Muscle of back (tissue), 13 donors: ENCODE measurements at places on chromosomes 4 and X.

GRCh38 chr4:79065262-79065661, 126.0 kb upstream of the PAQR3 start:
- peak; percentile 29 for DNase-seq

DNA sequence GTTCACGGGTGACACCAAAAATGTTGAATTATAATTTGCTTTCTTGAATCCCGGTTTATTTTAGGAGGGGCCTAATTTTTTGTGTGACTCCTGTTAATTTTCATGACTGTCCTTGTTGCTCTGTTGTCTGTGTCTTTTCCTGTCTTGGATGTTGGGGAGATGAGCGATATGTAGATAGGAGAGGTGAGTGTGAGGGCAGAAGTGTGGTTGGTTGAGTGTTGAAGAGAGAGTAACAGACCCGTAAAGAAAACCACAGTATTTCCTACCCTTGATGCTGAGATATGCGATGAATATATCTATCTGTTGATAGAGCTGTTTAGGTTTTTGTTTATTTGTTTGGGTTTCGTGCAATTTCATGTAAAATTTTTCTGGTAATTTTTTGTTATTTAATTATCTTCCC, 70.5 kb downstream of the CPE start:
- DNase-seq: no peak

- no peak for DNase-seq
These were observed 125.8 kb upstream of the UNC5C start for GRCh38 chr4:95674521-95674981.

GRCh38 chrX:38166478-38167083, 54.1 kb downstream of the SRPX start:
- no peak for DNase-seq

DNA sequence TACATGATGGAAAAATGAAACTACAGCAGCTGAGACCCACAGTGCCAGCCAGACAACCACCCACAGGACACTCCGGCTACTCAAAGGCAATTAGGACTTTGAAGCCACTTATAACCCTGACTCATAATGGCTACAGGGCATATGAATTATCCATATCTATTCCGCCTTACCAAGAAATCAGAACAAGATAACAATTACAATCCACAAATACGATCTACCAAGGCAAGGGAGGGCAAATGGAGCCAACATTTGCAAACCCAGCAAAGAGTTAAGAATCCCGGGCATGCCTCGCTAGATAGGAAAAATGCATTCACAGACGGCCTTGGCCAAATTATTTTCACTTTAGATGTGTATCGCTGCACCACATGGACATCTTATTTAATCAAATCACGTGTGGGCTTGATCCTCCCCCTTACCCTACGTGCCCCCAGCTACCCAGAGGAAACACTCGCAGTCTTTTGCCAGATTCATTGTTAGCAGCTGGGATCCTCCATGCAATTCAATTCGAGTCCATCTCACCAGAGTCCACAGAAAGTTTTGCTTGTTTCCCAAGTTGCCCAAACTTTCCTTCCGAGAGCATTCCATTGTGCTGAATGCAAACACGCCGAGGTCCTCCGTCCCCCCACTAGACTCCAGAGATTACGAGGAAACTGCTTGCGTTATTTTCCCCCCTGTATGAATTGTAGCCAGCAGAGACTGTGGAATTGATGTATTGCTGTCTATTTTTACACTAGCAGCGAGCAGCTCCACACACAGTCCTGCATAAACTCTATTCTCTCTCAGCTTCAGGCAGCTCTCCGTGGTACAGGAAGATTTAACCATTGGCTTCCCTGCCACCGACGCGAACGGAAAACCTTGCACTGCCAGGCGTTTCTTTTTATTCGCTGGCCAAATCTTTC, 1.2 kb downstream of the PPARGC1A start:
- DNase-seq: peak; percentile 60

GRCh38 chr4:5037553-5038551, 13.4 kb upstream of the STK32B start:
- DNase-seq: peak; percentile 65

GRCh38 chrX:45712067-45712466, 511.4 kb upstream of the DIPK2B start:
- no peak for DNase-seq

DNA sequence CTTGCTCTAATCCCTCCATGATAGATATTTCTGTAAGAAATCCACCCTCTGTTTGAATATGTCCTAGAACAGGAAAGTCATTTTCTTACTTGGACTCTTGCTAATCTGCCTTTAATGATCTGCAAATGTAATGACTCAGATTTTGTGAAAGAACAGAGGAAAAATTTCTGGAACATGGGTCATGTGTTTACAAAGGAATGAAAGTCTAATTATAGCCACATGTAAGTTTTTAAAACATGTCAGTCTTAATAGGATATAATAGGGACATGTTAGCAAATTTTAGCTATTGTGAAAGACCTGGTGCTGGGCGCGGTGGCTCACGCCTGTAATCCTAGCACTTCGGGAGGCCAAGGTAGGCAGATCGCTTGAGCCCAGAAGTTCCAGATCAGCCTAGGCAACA, 47.6 kb downstream of the GRK4 start:
- DNase-seq: no peak

- no peak for DNase-seq
These were observed 181.3 kb downstream of the SOWAHB start for GRCh38 chr4:76716658-76717057.

DNA sequence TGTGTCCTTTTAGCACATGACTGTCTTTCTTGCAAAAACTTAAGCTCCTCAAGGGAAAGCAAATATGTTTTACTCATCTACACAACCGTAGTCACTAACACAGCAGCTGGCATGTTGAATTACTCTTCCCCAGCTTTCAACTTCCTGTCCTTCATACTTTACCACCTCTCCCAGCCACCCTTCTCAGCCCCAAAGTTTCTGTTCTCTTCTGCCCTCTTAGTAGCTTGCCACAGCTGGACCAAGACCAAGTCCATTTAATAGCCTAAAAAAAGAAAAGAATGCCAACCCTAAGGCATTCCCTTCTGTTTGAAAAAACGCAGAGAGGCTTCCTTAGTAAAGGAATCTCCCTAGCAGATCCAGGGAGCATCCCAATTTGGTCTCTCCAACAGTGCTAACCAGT, 36.8 kb downstream of the SRPX2 start:
- no peak for DNase-seq

GRCh38 chr4:182916483-182917181, 554 bp downstream of the DCTD start:
- DNase-seq: peak; percentile 37

DNA sequence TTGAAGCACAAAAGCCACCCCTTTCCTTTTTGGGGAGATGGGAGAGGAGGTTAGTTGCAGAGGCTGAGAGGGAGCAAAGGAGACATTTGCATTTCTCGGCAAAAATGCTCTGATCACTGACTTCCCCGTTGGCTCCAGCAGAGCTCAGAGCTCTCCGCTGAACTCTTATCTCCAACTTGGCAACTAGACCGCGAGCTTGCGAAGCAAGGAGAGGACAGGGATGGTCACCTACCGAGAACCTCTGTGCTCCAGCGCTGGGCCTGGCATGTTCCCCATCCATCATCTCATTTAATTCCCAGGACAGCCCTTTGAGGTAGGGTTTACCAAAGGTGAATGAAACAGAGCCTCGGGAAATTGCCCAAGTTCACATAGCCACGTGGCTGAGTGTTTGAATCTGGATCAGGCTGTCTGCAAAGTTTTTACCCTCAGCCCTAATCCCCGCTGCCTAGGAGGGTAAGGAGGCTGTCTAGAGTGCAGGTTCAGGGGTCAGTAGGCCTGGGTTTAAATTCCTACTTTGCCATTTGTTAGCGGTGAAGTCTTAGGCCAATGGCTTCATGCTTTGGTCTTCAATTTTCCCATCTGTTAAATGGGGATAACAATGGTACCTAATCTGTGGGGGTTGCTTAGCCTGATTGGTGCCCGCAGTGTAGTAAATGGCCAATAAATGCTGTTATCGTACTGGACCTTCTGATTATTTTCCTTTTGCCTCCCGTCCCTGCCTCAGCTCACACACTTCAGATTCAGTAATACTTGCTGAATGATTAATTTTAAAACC, 3.8 kb upstream of the CITED1 start:
- DNase-seq: peak; percentile 13

- peak; percentile 87 for DNase-seq
These were observed 156.6 kb upstream of the FTHL17 start for GRCh38 chrX:31228415-31228832.

DNA sequence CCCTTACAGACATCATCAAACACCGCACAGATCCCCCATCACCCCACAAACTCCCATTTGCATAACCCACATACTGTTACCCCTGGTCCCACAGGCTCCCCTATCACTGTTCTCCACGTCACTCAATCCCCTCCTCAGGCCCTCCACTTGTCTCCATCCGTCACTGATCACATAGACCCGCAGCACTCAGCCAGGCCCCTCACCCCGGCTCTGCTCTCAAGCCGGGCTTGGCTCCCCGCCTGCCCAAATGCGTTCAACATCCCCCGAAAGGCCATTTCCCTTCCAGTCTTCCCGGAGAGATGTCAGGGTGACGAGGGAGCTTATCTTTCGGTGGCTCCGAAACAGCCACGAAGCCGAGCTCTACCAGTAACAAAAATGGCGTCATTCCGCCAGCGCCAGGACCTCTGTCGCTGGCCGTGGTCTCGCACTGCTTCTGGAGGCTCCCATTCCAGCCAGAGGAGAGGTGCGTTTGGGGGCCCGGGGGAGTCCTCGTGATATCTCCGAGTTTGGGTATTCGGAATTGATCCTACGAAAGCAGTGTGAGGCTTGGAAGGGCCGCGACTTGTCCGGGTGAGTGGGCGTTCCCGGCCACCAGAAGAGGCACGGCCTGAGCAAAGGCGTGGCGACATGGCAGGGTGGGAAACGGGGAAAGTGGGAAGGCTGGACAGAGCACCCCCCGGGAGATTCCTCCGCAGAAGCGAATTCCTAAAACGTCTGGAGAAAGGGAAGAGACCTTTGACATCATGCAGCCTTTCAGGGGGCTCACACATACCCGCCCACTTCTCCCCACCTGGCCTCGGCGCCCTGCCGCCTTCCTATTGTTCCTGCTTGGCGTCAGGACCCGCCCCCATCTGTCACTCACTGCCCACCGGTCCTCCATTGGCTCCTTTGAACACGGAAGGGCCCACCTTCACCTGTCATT, at the start of gene ZNF630:
ZNF630 (minus strand) TSS at position 577 of the 922 bp plus-strand sequence. CDS start 4,754 bp downstream, outside the sequence.
- peak; percentile 91 for DNase-seq

DNA sequence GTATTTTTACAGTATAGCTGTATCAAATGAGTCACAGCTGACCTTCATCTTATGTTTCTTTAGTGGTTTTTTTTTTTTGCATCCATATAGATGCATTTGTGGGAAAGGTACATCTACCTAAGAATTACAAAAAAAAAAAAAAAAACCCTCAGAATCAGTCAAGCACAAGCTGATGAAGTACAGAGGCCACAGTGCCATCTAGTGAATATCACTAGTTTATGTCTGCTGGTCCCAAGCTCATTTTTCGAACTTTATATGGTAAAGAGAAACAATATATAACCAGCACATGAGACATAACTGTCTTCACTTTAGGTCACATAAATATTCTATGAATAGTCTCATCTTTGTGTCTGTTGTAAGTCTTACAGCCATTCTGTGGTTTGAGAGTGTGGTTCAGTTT, 220.1 kb downstream of the DLG3 start:
- peak; percentile 1 for DNase-seq

DNA sequence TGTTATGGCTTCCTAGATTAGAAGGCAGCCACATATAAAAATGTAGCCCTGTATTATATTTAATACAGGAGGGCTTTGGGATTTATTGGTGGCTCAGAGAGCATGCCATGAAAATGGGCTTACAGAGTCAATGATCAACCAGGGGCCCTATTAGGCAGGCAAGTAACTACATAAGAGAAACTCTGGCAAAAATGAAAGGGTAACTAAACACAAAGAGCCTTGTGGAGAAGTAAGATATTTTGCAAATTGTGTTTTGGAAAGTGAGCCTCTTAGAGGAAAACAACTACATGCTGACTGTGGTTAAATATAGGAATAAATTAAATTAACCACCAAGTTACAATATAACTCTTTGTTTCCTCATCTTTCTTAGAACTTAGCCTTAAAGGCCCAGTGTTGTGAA, 5.5 kb downstream of the SAT1 start:
- no peak for DNase-seq

- DNase-seq: no peak
These were observed 101.9 kb downstream of the LNX1 start for GRCh38 chr4:53489279-53489889.

GRCh38 chr4:174375422-174375821, 91.7 kb downstream of the CEP44 start:
- DNase-seq: no peak

DNA sequence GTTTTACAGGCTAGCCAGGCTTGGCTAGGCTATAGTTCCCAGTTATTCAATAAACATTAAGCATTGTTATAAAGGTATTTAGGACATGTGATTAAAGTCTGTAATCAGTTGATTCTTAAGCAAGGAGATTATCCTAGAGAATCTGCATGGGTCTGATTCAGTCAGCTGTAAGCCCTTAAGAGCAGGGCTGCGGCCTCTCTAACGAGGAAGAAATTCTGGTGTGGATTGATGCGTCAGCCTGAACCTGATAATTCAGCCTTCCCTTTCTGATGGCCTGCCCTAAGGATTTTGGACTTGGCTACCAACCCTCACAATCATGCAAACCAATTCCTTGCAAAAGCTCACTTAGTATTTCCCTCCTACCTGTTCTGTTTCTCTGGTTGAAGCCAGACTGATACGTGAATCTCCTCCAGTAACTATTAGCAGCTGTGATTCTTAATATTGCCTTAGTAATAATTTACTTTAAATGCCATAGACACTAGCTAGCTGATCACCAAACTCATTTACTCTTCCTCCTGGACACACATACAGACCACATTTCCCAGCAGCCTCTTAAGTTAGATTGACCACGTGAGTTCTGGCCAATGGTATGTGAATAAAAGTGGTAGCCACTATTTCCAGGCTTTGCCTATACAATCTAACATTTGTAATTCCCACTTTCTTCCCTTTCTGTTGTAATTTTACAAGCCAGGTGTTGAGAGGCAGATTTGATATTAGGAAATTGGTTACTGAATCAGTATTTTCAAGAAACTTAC, 678.0 kb upstream of the INTU start:
- no peak for DNase-seq

DNA sequence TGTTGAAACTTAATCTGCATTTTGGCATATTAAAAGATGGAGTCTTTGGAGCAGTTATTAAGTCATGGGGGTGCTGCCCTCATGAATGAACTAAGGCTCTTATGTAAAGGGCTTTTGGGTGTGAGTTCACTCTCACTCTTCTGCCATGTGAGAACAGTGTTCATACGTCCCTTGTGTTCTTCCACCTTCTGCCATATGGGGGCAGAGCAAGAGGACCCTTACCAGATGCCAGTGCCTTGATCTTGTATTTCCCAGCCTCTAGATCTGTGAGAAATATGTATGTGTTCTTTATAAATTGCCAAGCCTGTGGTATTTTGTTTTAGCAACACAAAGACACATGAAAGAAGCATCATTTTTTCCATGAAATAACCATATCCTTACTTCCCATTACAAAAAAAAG, 213.9 kb downstream of the SPOCK3 start:
- DNase-seq: no peak

- DNase-seq: no peak
These were observed 67.9 kb upstream of the PUDP start for GRCh38 chrX:7215842-7216241.

DNA sequence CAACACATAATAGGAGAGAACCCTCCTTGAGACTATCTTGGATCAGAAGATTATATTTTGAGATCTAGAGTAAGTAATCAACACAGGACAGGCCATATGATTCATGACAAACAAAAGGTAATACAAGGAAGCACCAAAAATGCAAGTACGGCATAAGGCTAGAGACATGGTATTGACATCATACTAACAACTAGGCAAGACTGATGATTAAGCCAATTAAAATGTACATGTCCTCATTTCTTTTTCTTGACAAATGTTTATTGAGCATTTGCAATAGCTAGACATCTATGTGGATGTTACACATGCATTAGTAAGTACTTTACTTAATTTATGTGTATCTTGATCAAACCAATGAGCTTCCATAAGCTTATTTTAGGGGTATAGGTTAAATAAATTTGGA, 695.7 kb upstream of the GALNTL6 start:
- no peak for DNase-seq
